ENCODE measurements at places on chromosomes 6 and 20.

- peaks cover 26% of the 10 kb centered on the region for H3K36me3 ChIP-seq
- H3K4me1 ChIP-seq = peaks cover 6% of the 10 kb centered on the region
- H3K4me3 ChIP-seq = no peak overlapping the region
- no peaks in the 10 kb centered on the region for H3K27me3 ChIP-seq
These were observed 100.5 kb downstream of the ASCC3 start for GRCh38 chr6:100780648-100781047.

GRCh38 chr6:87243812-87244211 lies 78.6 kb upstream of the SMIM8 start:
- no peaks in the 10 kb centered on the region for H3K27me3 ChIP-seq
- no peak overlapping the region for H3K4me3 ChIP-seq
- no peaks in the 10 kb centered on the region for H3K4me1 ChIP-seq
- H3K36me3 ChIP-seq = peaks cover 33% of the 10 kb centered on the region

- no peak overlapping the region for H3K4me3 ChIP-seq
- H3K27ac ChIP-seq = no peak overlapping the region
- DNase-seq = no peak
- no peaks in the 10 kb centered on the region for H3K27me3 ChIP-seq
- H3K36me3 ChIP-seq = no peaks in the 10 kb centered on the region
These were observed 183.1 kb upstream of the TNFAIP3 start for GRCh38 chr6:137683916-137684315.

DNA sequence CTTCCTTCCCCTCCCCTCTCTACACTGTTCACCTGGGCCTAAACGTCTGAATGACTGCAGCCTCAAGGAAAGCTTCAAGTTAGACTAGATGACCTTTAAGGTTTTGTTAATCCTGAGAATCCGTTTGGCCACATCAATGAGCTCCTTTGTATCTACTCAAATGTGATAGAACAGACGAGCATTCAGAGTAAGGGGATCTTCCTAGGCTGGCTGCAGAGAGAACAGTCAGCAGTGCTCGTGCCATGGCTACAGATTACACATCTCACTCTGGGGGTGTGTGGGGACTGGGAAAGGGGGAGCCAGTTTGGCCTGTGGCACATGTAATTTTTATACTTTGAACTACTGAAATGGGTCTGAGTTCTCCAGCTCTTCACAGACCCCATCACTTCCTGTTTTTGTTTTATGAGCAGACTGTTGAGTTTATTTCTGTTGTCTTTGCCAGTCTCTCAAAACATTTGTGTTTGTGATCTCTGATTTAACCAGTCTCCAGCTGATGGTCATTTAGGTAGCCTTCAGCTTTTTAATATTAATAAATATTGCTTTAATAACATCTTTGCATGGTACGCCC lies 50.9 kb downstream of the KCNS1 start:
- DNase-seq = no peak
- peak overlapping the region; percentile 7 for H3K27ac ChIP-seq
- no peaks in the 10 kb centered on the region for H3K27me3 ChIP-seq
- H3K36me3 ChIP-seq = peaks cover 19% of the 10 kb centered on the region
- peaks cover 3% of the 10 kb centered on the region for H3K4me1 ChIP-seq

DNA sequence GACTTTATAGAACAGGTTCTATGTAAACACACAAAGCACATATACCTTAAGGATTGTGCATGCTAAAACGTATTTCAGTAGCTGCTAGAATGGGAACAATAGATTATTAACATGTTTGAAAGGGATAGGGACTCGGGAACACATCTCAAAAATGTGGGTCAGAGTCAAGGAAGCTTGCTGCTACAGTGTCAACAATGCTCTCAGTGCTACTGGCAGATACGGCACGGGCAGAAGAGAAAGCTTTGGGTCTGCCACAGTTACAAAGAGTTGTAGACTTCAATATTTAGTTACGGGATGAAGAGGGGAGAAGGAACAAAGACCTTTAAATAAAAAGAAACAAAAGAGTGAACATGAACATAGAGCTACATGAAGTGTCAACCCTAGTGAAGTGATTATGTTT lies 170.5 kb downstream of the BACH2 start:
- no peak overlapping the region for H3K4me3 ChIP-seq
- DNase-seq = no peak
- no peaks in the 10 kb centered on the region for H3K36me3 ChIP-seq
- H3K4me1 ChIP-seq = peaks cover 8% of the 10 kb centered on the region
- no peaks in the 10 kb centered on the region for H3K27me3 ChIP-seq

DNA sequence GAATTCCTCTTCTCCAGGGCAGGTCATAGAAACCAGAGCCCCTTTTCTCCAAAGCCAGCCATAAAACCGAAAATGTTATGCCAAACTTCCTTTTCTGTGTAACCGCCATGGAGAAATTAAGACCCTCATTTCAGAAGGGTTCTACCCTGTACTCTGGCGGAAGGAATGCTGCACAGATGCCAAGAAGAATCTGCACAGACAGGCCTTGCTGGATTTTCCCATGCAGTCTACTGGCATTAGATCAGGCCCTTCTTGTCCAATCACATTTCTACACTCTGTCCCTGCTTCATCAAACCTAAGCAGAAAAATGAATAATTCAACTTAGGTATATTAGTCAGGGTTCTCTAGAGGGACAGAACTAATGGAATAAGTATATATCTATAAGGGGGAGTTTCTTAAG lies 43.2 kb upstream of the MC3R start:
- no peaks in the 10 kb centered on the region for H3K27me3 ChIP-seq
- no peaks in the 10 kb centered on the region for H3K36me3 ChIP-seq
- no peak overlapping the region for H3K4me3 ChIP-seq

DNA sequence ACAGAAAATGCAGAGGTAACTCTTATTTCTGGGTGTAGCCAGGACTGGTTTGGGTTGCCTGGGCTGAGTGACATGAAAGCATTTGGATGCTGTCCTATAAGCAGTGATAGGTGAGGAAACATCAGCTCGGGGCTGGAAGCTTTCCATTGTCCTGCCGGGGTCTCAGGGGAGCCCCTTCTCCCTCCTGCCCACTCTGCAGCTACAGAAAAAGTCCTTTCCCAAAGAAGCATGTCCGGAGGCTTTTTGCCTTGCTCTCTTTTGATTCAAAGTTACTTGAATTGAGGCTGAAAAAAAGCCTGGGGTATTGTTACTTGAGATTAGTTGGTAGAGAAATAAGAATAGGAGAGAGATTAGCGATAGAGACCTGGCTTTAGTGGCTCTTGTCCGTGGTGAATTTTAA lies 90.7 kb upstream of the ZNFX1 start:
- peaks cover 20% of the 10 kb centered on the region for H3K36me3 ChIP-seq
- H3K27ac ChIP-seq = no peak overlapping the region
- H3K4me1 ChIP-seq = peaks cover 14% of the 10 kb centered on the region
- no peak for DNase-seq
- H3K4me3 ChIP-seq = no peak overlapping the region

DNA sequence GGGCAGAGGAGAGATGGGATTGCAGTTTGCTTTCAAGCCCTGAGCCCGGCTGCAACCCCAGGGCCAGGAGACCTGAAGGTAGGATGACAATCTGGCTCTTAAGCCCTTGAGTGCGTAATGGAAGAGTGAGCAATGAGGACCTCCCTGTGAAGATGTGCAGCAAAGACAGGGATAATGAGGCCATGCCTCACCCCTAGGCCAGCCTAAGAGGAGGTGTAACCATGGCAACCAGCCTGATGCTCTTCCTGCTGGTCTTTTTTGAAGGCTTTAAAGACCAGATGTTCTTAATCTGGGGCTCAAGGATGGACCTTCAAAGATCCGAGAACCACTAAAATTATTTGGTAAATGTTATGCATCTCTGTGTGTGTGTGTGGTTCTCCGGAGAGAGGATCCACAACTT lies 8.2 kb downstream of the ARHGAP40 start:
- H3K27me3 ChIP-seq = no peaks in the 10 kb centered on the region
- no peak overlapping the region for H3K27ac ChIP-seq
- DNase-seq = no peak
- no peaks in the 10 kb centered on the region for H3K36me3 ChIP-seq
- H3K4me1 ChIP-seq = peaks cover 11% of the 10 kb centered on the region
- no peak overlapping the region for H3K4me3 ChIP-seq

- H3K4me3 ChIP-seq = no peak overlapping the region
- H3K27ac ChIP-seq = no peak overlapping the region
- H3K36me3 ChIP-seq = no peaks in the 10 kb centered on the region
- no peak for DNase-seq
- H3K27me3 ChIP-seq = no peaks in the 10 kb centered on the region
These were observed 36.0 kb upstream of the FOXA2 start for GRCh38 chr20:22620342-22620741.

DNA sequence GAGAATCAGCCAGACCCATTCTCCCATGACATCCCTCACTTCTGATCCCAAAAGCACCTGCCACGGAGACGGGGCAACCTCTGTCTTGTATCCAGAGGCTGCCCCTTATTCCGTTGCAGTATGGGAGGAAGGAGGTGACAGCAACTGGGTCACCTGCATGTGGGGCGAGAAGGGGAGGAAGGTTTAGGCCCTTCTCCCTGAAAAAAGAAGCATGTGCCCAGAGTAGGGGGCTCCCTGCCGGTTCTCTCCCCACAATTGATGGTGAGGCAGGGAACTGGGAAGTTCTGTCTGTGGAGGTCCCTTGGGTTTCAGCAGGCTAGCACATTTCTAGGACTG lies 49.3 kb upstream of the FANCE start:
- DNase-seq = no peak
- peaks cover 15% of the 10 kb centered on the region for H3K4me1 ChIP-seq
- no peak overlapping the region for H3K27ac ChIP-seq
- no peaks in the 10 kb centered on the region for H3K27me3 ChIP-seq

DNA sequence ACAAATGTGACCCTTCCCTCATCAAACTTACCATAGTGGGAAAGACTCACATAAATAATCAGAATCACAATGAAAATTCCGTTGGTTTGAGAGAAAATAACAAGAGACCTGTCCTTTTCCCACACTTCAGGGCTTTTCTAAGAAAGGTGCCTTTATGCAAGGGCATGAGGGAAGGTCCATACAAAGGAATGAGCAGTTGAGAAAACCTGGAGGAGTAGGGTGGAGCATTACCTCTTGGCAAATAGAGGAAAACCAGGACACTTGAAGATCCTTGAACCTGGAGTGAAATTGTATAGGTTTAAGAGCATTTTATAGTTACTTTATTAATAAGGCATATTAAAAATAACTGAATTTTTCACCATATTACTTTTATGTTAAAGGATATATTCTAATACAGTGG lies 54.3 kb downstream of the UBR2 start:
- no peak overlapping the region for H3K4me3 ChIP-seq
- H3K4me1 ChIP-seq = no peaks in the 10 kb centered on the region
- no peak overlapping the region for H3K27ac ChIP-seq
- H3K27me3 ChIP-seq = no peaks in the 10 kb centered on the region
- peaks cover 72% of the 10 kb centered on the region for H3K36me3 ChIP-seq

DNA sequence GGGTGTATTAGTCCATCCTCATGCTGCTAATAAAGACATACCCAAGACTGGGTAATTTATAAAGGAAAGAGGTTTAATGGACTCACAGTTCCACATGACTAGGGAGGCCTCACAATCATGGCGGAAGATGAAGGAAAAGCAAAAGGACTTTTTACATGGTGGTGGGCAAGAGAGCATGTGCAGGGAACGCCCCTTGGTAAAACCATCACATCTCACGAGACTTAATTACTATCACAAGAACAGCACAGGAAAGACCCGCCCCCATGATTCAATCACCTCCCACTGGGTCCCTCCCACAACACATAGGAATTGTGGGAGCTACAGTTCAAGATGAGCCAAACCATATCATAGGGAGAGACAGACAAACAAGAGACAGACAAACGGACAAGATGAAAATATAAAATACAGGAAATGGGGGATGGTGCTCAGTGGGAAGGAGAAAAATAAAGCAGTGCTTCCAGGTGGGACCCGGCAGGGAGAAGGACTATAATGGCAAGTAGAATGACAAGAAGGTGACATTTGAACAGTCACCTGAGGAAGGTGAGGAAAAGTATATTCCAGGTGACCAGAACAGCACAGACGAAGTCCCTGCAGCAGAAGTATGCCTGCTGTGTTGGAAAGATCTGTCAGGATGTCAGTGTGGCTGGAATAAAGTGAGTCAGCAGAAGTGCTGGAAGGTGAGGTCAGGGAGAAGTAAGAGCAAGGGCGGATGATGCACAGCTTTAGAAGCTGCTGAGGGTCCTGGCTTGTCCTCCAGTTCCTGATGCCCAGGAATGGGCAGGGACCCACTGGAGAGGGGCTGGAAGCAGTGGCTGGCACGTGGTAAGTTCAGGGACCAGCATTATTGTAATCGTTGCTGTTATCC lies 61.1 kb downstream of the SLC2A10 start:
- no peaks in the 10 kb centered on the region for H3K36me3 ChIP-seq
- H3K4me3 ChIP-seq = no peak overlapping the region
- no peak overlapping the region for H3K27ac ChIP-seq
- no peak for DNase-seq
- H3K4me1 ChIP-seq = peaks cover 6% of the 10 kb centered on the region
- H3K27me3 ChIP-seq = peaks cover 4% of the 10 kb centered on the region

DNA sequence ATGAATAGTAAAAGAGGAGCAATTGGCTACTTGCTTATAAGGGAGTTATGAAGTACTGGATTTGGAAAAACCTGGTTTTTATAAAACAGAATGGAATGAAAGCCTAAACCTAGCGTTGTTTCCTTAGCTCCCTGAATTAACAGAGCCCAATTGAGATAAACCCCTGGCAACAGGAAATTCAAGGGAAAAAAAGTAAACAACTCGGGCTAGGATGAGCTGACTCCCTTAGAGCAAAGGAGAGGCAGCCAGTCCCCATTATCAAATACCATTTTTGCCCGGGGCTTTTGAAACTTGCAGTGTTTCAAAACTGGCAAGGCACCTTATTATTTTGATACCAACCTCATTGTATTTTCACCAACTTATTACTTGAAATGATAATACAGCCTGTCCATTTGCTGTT lies 587.5 kb downstream of the CD109 start:
- no peaks in the 10 kb centered on the region for H3K27me3 ChIP-seq
- H3K36me3 ChIP-seq = no peaks in the 10 kb centered on the region
- no peak overlapping the region for H3K4me3 ChIP-seq
- H3K27ac ChIP-seq = no peak overlapping the region
- no peaks in the 10 kb centered on the region for H3K4me1 ChIP-seq

DNA sequence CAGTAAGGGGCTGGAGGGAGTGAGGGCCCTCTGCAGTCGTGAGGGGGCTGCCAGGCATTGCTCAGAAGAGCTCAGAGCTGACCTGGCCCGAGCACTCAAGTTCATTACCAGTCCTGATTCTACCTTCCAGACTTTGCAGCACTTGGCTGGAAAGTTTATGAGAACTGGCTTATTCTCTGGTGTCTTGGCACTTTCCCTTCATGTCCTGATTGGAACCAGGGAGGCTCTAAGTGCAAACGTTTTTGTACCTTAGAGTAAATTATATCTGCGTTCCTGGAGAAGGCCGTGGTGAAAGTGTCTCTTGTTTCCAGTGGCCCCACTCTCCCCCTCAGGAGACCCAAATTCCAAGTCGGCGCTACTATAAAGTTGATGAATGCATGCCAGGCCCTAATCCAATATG lies 402.3 kb downstream of the CDC5L start:
- no peaks in the 10 kb centered on the region for H3K27me3 ChIP-seq
- H3K36me3 ChIP-seq = no peaks in the 10 kb centered on the region
- H3K4me3 ChIP-seq = no peak overlapping the region
- H3K27ac ChIP-seq = no peak overlapping the region

GRCh38 chr20:50272724-50273446 lies 82.3 kb downstream of the CEBPB start:
- peaks cover 3% of the 10 kb centered on the region for H3K4me1 ChIP-seq
- no peak overlapping the region for H3K27ac ChIP-seq
- no peak overlapping the region for H3K4me3 ChIP-seq
- no peaks in the 10 kb centered on the region for H3K36me3 ChIP-seq
- no peaks in the 10 kb centered on the region for H3K27me3 ChIP-seq

- H3K4me1 ChIP-seq = peaks cover 15% of the 10 kb centered on the region
- no peaks in the 10 kb centered on the region for H3K36me3 ChIP-seq
- DNase-seq = peak; percentile 21
- H3K27ac ChIP-seq = no peak overlapping the region
- H3K27me3 ChIP-seq = no peaks in the 10 kb centered on the region
These were observed 631.3 kb upstream of the IMPG1 start for GRCh38 chr6:76703786-76704185.

GRCh38 chr20:33434434-33434833 lies 9.1 kb downstream of the SNTA1 start:
- H3K27ac ChIP-seq = no peak overlapping the region
- H3K4me3 ChIP-seq = no peak overlapping the region
- H3K36me3 ChIP-seq = no peaks in the 10 kb centered on the region
- no peaks in the 10 kb centered on the region for H3K27me3 ChIP-seq
- no peaks in the 10 kb centered on the region for H3K4me1 ChIP-seq
